ENCODE measurements at places on chromosomes 12 and 14. TPM values are rescaled to one million over a fixed set of nuclear protein-coding genes. Genes with fewer than 3 reads are reported as not detected.

DNA sequence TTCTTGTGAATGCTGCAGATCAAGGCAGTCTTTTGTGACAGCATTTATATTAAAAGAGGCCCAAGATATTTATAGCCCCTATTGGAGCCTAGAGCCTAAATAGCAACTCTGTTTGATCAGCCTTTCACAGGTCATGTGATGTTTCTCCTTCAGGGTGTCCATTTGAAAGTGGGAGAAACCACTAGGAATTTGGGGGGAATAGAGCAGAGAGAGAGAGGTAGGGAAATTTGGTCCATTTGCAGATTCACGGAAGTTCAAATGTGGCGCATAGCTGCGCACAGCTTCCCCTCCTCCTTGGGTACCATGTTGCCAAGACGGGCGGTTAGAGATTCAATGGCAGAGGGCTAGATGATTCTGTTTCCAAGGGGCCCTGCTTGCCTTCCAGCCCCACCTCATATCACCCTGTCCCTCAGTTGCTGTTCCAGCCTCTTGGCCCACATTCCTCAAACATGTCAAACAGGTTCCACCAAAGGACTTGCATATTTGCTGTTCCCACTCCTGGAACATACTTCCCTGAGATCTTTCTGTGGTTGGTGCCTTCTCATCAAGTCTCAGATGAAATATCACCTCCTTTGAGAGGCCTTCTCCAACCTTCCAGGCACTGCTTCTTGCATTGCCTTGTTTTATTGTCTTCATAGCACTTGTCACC lies 220.8 kb downstream of the CHST11 start:
- DNase-seq: no peak

- DNase-seq: no peak
Measured at GRCh38 chr12:122875590-122876220, 20.2 kb downstream of the VPS37B start.

The DNAAF2 gene
- total RNA-seq: 16.5 TPM

DNA sequence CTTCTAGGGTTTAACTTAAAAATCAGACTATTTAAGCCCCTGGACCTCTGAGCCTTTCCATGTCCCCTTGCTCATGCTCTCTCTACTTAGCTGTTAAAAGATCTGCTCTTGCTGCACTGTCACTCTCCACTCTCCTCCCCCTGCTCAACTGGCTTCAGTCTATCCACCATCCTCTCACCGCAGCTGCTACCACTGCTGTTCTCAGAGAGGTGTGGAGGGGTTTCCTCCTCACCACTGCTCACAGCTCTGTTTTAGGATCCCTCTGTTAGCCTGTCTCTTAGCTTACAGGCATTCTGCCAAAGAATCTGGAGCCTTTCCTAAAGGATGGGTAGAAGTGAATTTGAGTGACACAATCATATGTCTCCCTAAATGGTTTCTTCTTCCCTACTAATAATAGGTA lies 43.7 kb upstream of the ATP2B1 start:
- no peak for DNase-seq

All from omental fat pad (tissue), 4 donors.